ENCODE measurements at places on chromosomes 2 and 18. TPM values are rescaled to one million over a fixed set of nuclear protein-coding genes. Genes with fewer than 3 reads are reported as not detected.
A peak's percentile ranks its signal among the peaks of the same experiment; 100 is the strongest.

- no peak for DNase-seq
Measured at GRCh38 chr2:64698668-64699444, 45.1 kb upstream of the SERTAD2 start.

DNA sequence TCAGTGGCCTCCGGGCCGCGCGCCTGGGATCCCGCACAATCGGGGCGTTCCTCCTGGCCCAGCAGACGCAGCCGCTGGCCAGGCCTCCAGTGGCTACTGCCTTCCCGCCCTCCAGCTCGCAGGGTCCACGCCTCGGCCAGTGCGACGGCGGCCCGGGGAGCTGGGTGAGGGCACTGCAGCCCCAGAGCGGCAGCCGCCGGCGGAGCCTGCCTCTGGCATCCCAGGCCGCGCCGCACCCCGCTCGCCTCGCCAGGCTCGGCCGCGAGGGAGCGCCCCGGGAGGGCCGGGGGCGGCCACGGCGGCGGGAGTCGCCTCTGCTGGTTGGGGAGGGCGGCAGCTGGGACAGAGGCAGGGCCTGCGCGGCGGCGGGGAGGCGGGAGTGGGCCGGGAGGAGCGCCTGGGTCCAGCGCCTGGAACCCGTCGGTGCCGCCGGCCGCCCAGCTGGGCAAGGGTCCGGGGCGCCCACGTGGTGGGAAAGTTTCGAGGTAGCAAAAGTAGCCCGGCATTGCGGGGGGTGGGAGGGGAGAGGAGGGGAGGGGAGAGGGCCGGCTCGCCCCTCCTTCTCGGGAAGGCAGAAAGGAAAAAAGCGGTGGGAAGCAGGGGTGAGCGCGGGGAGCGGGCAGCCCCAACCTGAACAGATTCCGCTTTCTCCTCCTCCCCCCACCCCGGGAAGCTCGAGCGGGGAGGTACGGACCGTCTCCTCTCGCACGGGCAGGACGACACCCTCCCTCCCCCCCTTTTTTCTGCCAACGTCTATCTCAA, 1.5 kb upstream of the INHBB start:
- no peak for DNase-seq

- no peak for DNase-seq
Measured at GRCh38 chr2:54084600-54084999, 30.8 kb upstream of the ACYP2 start.

GRCh38 chr2:179861027-179861415, 391 bp downstream of the ZNF385B start:
- peak; percentile 7 for DNase-seq

- no peak for DNase-seq
Measured at GRCh38 chr2:54088191-54088634, 27.2 kb upstream of the ACYP2 start.

- DNase-seq = no peak
Measured at GRCh38 chr2:173866874-173867618, 98.1 kb downstream of the SP3 start.

DNA sequence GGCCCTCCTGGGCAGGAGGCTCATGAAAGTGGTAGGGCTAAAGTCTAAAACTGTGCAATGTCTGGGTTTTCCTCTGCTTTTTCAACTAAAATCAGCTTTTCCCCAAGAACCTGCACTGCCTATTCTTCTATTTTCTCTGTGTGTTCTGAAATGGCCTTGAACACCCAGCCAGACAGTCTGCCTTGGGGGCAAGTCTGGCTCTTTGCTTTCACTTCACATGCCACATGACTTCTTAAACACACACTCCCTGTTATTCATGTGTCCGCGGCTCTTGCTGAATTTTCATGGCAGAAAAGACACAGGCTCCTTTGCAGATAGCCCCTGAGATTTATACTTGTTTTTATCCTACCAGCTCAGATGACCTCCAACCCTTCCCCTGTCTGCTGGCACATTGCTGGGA, 10.6 kb upstream of the RPIA start:
- DNase-seq = no peak

The TUBA4B gene
- not detected for total RNA-seq

The RBM43 gene
- total RNA-seq = 3.4 TPM

The TUBA3D gene
- not detected for total RNA-seq

GRCh38 chr18:41751161-41751560, 203.9 kb upstream of the PIK3C3 start:
- DNase-seq = no peak

DNA sequence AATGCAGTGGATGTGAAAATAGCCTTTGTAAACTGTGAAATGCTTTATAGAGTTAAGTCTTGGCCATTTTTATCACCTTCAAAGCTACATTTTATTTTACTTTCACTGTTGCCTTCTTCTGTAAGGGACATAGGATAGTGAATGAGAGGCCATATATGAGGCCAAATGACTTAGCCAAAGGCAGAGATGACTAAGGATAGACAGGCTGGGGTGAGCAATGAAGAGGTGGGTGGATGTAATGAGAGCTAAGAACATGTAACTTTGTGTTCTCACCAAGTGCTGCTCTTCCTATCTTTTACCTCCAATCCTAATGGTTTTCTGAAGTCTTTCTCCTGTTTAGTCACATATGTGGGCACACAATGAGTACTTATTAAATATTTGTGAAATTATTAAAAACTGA, 101.9 kb downstream of the MBD5 start:
- peak; percentile 13 for DNase-seq

The ANKRD62 gene
- total RNA-seq = not detected

DNA sequence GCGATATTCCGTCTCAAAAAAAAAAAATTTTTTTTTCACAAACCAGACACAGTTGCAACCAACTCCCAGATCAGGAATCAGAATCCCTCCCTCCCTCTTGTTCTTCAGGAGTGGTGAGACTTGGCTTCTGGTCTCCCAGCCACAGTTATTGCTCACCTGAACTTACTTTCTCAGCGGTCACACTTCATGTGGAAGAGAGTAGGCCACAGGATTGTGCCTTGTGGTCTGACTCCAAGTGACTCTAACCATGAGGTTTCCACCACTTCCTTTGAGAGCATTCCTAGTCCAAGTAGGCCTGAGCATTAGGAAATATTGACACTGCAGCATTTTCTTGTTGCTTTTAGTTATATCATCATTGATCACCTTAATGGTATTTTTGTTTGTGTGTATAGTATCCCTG, 12.1 kb downstream of the FMNL2 start:
- DNase-seq = no peak

- DNase-seq = no peak
Measured at GRCh38 chr18:51300912-51301311, 103.4 kb upstream of the MEX3C start.

DNA sequence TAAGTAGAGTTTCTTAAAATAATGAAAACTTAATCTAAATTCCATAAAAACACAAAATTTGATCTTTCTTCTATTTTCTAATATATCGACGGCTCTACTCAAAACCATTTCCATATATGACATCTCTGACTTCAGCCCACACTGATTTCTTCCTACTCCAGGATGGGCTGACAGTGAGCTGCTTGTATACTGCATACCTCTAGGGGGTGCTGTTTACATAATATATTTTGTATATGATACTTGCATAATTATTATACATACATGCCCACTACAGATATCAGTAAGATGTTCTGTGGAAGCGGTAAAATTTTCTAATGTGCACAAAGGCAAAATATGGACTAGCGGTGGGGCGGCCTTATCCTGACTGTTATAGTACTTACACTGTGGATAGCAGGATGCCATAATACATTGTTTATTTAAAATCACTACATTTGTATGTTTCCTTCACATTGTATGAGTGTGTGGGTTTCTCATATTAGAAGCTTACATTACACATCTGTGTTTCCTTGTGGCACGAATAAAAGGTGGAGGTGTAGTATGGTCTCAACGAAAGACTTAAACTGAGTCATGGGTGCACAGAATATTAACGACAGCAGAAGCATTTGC, 66.1 kb upstream of the NXPH2 start:
- peak; percentile 4 for DNase-seq

GRCh38 chr2:119137502-119137901, 21.0 kb downstream of the C1QL2 start:
- peak; percentile 19 for DNase-seq

The TMBIM1 gene
- 53.5 TPM for total RNA-seq

DNA sequence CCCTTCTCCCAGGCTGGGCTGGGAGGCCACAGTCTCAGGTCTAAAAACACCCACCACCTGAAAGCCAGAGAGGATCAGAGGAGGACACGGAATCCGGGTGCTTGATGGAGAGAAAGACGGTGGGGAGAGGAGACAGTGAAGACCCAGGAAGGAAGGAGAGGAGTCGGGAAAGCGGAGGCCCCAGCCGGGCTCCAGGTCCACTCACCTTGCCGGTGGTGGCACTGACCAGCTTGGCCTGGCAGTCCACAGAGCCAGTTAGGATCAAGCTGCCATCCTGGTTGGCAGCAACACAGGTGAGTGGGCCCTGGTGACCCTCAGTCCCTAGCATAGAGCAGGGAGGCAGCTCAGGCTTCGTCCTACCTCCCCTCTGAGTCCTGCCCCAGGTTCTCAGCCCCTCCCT, 4.3 kb downstream of the AAMP start:
- no peak for DNase-seq

GRCh38 chr2:236656166-236656565, 86.5 kb downstream of the ACKR3 start:
- no peak for DNase-seq

- no peak for DNase-seq
Measured at GRCh38 chr2:134413430-134413829, 159.6 kb downstream of the MGAT5 start.

All from activated CD8-positive, alpha-beta T cell treated with anti-CD3 and anti-CD28 coated beads for 36 hours (primary cell).